ENCODE measurements at places on chromosomes 2 and 18.

DNA sequence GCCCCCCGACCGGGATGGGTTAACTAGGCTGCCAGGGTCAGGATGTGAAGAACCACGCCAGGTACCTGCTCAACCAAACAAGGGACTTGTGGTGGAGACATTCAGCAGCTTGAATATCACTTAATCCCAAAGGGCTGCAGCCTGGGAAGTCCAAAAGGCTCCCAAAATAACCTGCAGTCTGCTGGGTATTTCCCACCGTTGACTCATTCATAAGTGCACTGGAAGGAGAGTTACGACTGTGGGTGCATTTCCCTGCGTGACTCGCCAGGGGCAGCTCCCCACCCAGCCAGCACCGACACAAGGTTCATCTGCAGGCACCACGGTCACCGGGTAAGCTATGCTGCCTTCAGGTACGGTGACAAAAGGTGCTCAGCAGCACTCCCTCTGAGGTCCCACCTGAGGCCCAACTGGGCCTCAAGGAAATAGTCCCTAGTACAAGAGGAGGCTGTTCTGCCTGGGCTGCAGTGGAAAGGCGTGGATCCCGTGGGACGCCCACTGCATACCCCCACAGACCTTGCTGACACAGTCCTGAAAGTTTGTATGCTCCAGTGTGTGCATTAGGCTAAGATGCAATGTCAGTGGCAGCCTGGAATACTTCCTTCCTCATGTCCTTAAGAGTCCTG lies 86.5 kb downstream of the UXS1 start:
- no peak for DNase-seq

DNA sequence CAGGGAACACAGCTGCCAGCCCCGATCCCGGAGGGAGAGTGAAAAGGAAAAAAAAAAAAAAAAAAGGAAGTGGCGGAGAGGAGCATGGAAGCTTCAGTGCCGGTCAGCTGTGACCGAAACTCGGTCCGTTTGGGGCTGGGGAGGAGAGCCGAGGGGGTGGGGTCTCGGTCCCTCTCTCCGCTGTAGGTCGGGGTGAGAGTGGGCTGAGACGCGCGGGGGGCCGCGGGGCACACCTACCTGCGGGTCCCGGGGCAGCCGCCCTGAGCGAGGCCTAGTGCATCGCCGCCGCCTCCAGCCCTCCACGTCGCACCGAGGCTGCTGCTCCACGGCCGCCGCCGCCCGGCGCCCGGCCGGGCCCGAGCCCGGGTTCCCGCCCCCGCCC lies 536 bp downstream of the VPS54 start:
- DNase-seq: peak; percentile 78

DNA sequence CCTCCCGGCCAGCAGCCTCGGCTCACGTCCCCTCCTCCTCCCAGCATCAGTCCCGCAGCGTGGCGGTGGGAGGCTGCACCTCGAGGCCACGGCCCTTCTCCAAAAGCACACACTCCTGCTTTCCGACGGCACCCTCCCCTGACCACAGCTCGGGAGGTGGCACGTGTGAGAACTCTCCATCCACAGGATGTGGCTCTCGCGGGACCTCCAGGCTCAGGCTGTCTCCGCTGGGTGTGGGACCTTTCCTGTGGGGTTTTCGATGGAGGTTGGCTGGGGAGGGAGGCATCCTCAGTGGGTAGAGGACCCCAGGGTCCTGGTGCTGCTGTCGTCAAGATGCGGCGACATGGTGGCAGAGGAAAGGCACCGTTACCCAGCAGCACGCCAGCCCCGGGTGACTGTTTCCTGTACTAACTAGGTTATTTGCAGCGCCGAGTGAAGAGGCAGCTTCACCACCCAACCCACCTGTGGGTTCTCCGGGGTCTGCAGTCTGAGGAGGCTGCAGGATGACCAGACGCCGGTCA lies 42.8 kb upstream of the KCNG2 start:
- DNase-seq: no peak

DNA sequence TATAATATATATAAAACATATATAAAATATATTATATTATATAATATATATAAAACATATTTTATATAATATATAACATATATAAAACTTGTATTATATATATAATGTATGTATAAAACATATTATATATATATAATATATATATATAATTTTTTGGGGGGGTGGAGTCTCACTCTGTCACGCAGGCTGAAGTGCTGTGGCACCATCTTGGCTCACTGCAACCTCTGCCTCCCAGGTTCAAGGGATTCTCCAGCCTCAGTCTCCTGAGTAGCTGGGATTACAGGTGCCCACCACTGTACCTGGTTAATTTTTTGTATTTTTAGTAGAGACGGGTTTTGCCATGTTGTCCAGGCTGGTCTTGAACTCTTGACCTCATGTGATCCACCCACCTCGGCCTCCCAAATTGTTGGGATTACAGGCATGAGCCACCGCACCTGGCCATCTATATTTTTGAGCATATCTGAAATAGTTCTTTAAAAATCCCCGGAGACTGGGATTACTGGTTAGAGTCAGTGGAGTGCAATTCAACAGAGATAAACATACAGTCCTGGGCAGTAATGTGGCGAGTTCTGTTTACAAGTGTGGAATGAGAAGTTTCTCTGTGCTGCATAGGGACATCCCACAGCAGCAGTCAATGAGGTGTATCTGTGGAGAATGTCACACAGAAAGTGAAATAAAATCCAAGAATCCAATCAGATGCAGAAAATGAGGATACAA lies 208.4 kb downstream of the MYCN start:
- no peak for DNase-seq

DNA sequence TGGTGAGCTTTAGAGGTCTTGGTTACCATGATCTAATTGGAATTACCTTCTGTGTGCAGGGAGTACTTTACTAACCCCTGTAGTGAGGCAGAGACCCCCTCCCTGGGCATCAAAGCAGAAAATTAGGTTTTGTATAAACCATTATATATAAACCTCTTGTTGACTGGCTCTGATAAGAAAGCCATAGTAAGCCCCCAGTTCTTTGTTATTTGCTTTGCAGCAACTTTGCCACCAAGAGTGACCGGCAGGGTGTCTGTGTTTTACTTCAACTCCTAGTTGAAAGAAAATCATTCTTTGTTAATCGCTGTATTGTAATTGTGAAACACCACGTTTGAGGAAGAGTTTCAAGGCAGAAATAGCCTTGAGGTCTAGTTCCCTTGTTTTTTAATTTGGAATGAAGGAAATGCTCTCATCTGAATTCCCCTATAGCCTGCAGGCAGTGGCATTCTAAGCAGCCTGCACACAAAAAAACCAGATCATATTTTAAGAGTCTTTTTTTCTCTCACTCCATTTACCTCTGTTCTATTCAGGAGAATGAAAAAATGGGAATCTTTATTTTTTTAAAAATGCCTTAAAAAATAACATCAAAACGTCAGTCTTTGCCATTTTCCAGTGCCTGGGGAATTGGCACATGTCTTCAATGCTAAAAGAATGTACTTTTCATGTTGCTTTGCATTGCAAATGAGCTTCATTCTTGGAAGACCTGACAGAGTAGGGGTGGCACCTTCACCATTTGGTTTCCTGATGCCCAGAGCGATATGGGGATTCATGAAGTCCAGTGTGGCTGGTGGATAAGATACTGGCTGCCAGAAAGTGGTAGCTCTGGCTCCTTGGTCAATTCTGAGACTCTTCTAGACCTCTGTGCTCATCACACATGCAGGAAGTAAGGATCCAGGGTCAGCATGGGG lies 338.1 kb downstream of the SLC4A3 start:
- DNase-seq: no peak

GRCh38 chr2:240111253-240111652 lies 24.9 kb downstream of the COPS9 start:
- DNase-seq: no peak

- DNase-seq: no peak
These were observed 356.3 kb upstream of the CDH20 start for GRCh38 chr18:60976976-60977375.

GRCh38 chr2:109614715-109615636 lies 812 bp downstream of the SOWAHC start:
- no peak for DNase-seq

- no peak for DNase-seq
These were observed 17.5 kb upstream of the RAB31 start for GRCh38 chr18:9690418-9691188.

DNA sequence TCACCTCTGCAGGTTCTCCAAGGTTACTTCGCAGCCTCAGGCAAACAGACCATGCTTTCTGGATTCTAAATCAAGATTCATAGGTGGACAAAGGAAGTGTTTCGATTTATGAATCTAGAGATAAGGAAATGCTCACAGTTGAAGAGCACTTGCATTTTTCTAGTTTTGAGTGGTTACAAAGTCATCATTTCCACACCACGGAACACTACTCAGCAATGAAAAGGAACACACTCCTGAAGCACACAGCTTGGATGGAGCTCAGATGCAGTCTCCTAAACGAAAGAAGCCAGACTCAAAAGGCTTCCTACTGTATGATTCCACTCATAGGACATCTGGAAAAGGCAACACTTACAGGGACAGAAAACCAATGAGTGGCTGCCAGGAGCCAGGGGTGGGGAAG lies 31.7 kb downstream of the SDC1 start:
- no peak for DNase-seq

DNA sequence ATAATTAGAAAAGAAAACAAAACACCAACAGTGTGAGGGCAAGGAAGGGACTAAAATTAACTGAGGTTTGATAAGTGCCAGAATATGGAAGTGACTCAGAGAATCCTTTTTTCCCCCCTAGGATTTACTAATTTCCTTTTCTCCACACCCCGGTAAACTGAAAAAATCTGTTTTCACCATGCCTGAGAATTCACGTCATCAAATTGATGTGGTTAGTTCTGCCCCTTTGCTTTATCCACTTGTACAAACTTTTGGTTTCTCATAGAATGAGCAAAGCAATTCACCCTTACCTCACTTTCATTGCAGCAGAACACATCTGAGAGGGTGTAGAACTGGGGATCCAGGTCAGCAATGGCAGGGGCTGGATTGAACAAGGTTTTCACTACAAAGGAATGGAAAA lies 57.8 kb downstream of the RBKS start:
- DNase-seq: no peak

GRCh38 chr2:172281648-172282570 lies 145.5 kb upstream of the ITGA6 start:
- DNase-seq: no peak

DNA sequence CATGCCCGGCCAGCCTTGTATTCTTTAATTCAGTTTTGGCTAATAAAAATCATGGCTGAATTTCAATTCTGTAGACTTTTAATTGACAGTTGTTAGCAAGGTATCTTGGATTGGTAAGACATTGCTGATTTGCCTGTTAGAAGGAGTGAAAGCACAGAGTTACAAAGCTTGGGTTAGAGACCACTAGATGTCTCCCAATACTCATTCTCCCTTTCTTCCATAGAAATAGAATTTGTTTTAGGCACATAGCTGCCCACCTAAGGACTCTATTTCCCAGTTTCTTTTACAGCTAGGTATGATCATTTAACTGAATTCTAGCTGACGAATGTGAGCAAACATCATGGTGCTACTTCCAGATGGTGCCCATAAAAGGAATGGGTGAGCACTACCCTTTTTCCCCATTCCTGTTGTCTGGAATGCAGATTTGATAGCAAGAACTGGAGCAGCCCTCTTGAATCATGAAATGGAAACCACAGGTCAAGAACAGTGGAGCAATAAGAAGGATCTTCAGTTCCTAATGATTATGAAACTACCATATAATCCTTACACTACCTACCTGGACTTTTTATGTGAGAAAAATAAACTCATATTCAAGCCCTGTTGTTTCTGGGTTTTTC lies 17.5 kb downstream of the PECR start:
- peak; percentile 5 for DNase-seq

DNA sequence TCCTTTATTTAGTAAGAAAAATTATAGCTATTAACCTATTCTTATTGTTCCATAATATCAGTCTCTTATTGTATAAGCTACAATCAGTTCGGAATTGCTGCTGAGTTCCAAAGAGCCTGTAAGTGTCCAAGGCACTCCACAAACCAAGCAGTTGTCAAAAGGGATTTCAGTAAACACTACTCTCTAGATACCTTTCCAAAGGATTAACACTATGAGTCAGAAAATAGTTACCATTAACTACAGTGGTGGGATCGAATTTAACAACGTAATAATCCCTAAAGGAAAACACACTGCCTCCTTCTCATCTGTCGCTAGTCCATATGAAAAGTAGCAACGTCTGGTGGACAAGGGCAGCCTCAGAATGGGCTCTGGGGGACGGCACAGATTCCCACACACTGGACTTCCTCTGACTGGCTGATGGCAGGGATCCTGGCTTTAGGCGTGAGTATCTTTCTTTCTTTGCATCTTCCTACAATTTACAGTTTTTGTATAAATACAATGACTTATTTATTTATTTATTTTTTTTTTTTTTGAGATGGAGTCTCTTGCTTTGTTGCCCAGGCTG lies 8.8 kb downstream of the TGFBRAP1 start:
- DNase-seq: no peak

DNA sequence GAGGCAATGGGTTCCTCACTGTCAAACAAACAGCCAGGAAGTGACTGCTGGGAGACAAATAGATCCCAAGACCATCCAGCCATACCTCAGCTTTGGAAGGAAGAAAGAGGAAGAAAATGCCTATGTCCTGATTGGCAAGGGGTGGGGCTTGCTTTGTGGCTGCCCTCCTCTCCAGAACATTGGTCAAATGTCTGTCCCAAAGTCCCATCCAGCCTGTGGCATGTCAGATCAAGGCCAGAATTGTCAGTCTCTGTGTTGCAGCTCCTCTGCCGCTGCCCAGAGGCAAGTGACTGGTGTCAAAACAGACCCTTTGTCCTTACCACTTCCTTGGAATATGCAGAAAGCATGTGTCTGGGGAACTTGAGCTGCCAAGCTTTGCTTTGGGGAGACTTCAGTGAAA lies 63.0 kb upstream of the SMAD2 start:
- DNase-seq: no peak

GRCh38 chr2:42216694-42217093 lies 47.5 kb downstream of the EML4 start:
- peak; percentile 57 for DNase-seq

DNA sequence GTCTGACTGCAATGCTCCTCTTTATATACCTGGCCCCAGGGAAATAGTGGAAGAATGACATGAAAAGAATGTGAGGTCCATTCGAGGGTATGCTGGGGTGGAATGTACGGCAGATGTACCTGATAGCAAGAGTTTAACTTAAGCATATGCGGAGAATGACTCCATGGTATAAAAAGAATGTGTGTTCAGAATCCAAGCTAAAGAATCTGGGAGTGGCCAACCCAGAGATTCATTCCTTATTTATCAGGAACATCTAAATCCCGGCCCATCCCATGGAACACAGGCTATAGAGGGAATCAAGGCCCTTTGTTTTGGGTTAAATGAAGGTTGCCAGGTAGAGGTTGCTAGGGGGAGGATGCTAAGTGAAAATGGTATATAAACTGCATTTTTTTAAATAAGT lies 150.0 kb downstream of the ZNF385B start:
- DNase-seq: no peak

DNA sequence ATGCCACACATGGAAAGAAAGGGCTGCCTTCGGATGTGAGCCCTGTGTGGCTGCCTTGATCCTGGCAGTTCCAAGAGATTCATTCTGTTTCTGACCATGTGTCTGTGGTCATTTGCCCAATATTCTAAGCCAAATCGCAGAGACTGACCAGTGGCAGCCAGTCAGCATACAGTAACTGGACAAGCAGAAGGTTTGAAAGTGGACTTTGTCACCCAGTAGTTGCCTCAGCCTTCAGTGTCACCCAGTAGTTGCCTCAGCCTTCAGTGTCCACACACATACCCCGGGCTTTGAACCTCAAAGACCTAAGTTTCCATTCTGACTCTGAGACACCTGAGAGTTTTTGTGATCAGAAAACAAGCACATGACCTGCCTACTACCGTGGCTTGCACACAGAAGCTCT lies 5.0 kb downstream of the RFX8 start:
- DNase-seq: no peak
